ENCODE measurements at places on chromosomes 1 and 21. TPM values are rescaled to one million over a fixed set of nuclear protein-coding genes. Genes with fewer than 3 reads are reported as not detected.

CFAP410 gene
- 20.7 TPM for polyA plus RNA-seq

ACKR1 gene
- 0.37 TPM for polyA plus RNA-seq

LRRC38 gene
- polyA plus RNA-seq, result not detected

LRRC8B gene
- polyA plus RNA-seq, result 8.9 TPM

CFAP141 gene
- polyA plus RNA-seq, result not detected

FALEC gene
- 0.42 TPM for polyA plus RNA-seq

HAO2 gene
- polyA plus RNA-seq, result 91.7 TPM

SLC2A5 gene
- 1.8 TPM for polyA plus RNA-seq
